Liver (tissue), 10 donors: ENCODE measurements at places on chromosomes 4 and X.
A peak's percentile ranks its signal among the peaks of the same experiment; 100 is the strongest.

DNA sequence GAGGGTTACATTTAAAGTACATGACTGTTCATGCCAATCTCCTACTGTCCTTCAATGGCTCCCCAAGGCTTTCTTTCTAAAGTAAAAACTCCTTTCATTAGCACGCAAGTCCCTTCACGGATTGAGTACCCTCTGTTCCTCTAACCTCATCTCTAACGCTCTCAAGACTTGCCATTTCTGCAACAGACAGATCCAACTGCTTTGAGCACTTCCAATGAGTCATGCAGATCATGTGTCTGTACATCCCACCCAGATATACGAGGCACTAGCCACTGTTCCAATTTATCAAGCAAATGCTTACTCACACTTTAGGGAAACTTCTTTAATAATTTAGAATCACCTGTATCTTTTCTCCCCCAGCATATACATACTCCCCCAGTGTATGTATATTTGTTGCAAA is 332.5 kb upstream of the ZFP42 start:
- DNase-seq = no peak

DNA sequence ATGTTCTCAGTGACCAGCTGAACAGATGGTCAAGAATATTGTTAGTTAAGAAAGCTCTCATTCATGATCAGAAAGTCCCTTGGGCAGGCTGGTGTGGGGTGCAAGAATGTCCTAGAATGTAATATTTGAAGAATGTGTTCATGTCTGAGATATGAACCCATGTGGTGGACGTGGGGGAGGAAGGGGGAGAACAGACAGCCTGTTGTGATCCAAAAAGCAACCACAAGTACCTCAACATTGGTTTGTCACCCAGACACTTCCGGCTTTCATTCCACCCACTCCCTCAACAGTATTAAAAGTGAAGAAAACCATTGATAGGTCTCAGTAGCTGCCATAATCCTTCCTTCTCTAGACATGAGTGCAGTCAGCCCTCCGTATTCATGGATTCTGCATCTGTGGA is 82.2 kb downstream of the MAML3 start:
- no peak for DNase-seq

DNA sequence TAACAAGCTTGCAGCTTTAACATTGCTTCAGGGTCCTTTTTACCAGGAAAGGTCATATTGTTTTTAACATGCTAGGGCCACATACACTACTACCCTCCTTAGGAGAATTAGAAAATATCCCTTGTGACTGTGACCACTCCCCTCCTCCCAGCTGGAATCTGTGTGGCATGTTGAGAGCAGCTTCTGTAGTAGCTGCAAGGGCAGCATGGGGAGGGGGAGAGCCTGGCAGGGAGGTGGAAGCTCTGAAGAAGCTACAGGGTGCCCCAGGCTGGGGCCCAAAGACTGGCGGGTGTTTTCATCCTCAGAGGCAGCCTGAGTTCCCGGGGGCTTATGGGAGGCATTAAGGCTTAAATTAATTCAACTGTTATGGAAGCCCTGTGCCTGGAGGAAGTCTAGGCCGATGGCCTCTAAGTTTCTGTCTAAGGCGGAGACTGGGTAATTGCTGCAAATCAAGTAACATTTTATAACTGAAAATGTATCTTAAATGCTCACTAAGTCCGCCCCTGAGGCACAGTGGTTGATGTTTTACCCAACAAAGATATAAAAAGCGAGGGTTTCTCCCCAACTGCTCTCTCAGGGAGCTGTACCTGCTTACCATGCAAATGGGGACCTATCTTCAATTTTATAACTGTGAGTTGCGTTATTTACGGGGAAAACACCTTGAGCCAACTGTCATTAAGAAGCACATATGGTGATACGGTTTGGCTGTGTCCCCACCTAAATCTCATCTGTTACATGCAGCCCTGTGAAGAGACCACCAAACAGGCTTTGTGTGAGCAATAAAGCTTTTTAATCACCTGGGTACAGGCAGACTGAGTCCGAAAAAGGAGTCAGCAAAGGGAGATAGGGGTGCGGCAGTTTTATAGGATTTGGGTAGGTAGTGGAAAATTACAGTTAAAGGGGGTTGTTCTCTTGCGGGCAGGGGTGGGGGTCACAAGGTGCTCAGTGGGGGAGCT is 37.4 kb upstream of the STS start:
- no peak for DNase-seq

GRCh38 chr4:38178392-38178995 is 218.3 kb downstream of the PTTG2 start:
- DNase-seq = no peak

DNA sequence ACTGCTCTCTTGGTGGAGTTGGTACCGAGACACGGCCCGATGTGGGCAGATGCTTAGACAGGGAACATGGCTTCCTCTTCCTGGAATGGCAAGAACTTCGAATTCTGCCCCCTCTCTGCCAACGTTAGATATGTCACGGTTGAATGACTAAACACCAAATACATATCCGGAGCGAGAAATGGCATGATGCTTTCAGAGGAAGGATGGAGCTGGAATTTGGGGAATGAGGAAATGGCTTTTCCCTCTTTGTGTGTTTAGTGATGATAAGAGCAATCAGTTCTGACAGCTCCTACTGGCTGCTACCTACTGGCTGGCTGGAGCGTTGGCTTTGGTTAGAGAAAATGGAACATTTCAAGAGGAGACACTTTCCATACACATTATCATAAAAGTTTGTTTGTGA is 140.0 kb downstream of the DHRSX start:
- DNase-seq = no peak

DNA sequence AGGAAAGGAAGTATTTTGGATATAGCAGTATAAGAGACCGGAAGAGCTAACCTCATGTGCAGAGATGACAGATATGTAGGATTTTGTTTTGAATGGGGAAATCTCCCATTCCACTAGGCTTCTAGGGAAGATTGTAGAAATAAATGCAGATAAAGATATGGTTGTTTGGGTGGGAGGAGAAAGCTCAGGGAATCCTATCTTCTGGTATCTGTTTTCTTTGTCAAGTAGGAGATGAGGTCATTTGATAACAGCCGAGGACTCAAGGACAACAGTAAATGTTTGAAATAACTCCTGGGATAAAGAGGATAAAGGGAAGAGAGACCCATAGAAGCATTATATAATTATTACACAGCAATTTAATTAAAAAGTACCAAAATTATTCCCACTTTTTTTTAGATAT is 24.7 kb upstream of the ZMAT1 start:
- DNase-seq = no peak

- no peak for DNase-seq
Observed at GRCh38 chr4:110609044-110609750, 13.7 kb downstream of the PITX2 start.

GRCh38 chr4:152652102-152652501 is 27.7 kb downstream of the TMEM154 start:
- DNase-seq = no peak

DNA sequence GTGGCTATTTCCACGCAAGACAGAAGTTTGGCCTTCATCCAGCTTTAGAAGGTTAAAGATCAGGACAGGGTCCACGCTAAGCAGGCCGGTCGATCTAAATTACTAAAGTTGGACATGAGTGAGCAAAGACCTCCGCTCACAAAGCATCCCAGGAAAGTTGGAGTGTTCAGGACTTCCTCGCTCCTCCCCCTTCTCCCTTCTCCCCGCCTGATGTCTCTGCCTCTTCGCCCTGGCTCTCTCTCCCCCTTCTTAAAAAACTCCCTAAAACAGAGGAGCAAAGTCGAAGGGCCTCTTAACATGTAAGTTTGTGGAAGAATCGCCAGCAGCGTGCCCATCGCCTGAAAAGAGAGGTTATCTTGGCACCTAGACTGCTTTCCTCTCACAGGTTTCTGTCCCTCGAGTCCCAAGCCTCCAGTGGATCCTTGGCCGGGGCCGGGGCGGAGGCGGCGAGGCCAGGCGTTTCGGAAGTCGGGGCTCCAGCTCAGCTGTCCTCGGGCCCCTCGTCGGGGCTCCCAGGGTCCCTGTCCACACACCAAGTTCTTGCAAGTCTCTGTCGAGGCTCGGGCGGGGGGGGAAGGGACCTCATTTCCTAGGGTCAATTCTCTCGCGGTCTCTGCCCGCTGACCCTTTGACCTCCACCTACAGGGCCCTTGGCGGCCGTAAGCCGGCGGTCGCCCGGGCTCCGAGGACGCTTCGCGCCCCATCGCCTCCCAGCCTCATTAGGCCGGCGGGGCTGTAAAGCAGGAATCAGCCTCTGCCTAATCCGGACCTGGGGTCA is 7.6 kb downstream of the ZIC3 start:
- DNase-seq = no peak

GRCh38 chrX:31293409-31293808 is 221.6 kb upstream of the FTHL17 start:
- DNase-seq = no peak

DNA sequence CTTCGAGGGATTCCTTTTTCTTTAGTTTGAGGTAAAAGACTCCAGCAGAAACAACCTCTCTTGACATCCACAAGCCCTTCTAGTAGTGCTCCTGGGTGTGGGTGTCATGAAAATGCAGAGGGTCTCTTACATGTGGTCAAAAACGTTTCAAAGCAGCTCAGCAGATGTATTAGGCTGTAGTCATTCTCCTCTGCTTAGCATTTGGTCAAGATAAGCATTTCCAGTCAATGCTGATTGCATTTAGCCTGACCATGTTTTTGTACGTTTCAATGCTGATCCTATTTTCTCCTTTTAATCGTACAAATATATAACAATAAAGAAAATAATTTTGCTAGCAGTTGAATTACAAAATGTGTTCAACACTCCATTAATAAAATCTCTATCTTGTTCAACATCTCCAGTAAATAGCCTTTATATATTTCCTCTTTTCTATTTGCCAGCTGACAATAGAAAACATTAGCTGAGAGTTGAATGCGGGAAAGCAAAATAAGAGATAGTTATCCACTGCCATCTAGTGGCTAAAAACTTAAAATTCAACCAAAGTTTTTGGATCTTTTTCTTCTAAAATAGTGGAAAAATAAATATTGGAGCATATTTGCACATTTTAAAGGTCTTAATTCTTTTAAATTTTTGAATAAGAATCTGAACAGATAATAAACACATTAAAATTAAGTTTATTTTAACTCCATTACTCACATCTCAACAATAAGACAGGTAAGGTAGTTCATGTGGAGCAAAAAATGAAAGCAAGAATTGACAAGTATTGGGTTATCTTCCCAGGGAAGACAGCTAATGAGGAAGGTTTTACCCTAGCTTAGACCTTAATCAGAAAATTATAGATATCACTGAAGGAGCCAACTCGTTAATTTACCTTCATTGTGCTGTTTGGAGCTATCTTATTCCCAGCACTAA is 15.2 kb upstream of the PACRGL start:
- DNase-seq = no peak

DNA sequence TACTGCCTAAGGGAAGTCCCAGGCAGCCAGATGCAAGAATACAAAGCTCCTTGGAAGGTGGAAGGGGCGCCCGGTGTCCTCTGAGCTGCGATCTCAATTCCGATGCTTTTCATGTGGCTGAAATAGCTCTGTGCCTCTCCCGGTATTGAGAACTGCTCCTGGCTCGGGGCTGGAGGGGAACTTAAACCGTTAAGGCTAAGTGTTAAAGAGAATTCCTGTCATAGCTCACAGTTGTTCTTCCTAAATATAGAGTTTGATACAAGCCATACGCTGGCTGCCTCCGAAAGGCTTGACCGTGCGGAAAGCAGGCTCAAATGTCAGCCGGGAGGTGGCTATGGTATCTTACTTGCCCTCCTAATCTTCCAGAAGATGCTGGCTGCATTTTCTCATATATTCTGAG is at the start of gene SMPX:
SMPX (minus strand) TSS at position 157 of the 400 bp plus-strand sequence. CDS start 3,826 bp downstream, outside the sequence.
- DNase-seq = no peak

GRCh38 chrX:116009861-116010710 is 160.5 kb upstream of the AGTR2 start:
- DNase-seq = no peak

DNA sequence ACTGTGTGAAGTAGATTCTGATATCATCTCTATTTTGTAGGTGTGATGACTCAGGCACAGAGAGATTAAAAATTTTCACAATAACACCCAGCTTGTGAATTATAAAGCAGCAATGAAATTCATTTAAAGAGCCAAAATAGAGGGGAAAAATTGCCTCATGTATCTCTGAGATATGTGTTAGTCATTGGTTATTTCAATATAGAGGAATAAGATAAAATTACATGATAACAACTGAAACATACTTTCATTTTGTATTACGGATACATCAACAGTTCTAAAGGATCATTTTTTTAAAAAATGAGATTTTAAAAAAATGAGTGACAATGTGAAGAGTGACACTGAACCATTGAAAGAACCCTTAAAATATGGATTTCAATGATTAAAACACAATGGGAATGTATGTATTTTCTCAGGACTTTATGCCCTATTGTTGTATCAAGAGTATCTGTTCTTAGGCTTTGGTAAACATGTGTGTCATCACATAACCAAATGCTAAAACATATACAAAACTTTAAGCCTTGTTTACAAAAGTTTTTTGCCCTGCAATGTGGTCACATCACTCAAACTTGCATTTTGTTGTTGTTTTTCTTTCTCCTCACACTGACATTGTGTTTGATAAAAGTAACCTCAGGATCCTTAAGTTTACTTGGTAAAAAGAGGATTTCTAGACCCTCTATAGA is 221.3 kb downstream of the ANTXR2 start:
- no peak for DNase-seq

DNA sequence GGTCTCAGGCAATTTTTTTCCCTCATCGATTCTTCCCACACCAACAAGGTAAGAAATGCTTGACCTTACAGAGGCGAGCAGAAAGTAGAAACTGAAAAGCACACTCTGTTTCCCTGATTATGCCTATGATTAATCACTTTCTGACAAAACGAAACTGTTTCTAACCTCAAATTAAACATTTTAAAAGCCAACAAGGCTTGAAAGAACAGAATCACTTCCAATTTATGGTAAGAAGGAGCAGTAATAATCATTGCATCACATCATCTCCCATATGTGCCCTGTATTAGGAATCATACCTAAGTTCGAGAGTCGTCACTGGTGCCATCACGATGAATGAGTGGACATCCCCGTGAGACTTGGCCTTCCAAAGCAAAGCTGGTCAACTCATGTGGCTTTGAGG is 12.5 kb upstream of the CXCL13 start:
- no peak for DNase-seq

GRCh38 chr4:184472614-184473498 is 1.5 kb downstream of the IRF2 start:
- DNase-seq = peak; percentile 81

- DNase-seq = no peak
Observed at GRCh38 chr4:179871726-179872125, 2371.5 kb upstream of the TENM3 start.

GRCh38 chr4:40403081-40403480 is 67.9 kb downstream of the CHRNA9 start:
- DNase-seq = no peak
